ENCODE measurements at places on chromosomes 12 and 14. TPM values are rescaled to one million over a fixed set of nuclear protein-coding genes. Genes with fewer than 3 reads are reported as not detected.

The LACRT gene
- total RNA-seq: not detected

The DACT1 gene
- total RNA-seq: 0.42 TPM

The B4GALNT1 gene
- 51.6 TPM for total RNA-seq

The RBP5 gene
- not detected for total RNA-seq

The C2CD5 gene
- 14.1 TPM for total RNA-seq

The SLCO1C1 gene
- not detected for total RNA-seq

The NDRG2 gene
- 3.6 TPM for total RNA-seq

The COPS7A gene
- 53.9 TPM for total RNA-seq

The PTPRO gene
- not detected for total RNA-seq

The COL2A1 gene
- total RNA-seq: not detected

The CEP128 gene
- total RNA-seq: 6.8 TPM

The GPRC5D gene
- not detected for total RNA-seq

The MTRFR gene
- 12.9 TPM for total RNA-seq

The KLRK1 gene
- total RNA-seq: not detected

The RFC5 gene
- 37.0 TPM for total RNA-seq

The NXPH4 gene
- total RNA-seq: 2.7 TPM

The SLC17A8 gene
- total RNA-seq: not detected

The SYT1 gene
- total RNA-seq: 6.2 TPM

The KIF21A gene
- total RNA-seq: 20.9 TPM

The CISTR gene
- total RNA-seq: not detected

The DAO gene
- not detected for total RNA-seq

The C1R gene
- 27.4 TPM for total RNA-seq

The DLGAP5 gene
- total RNA-seq: 33.1 TPM

The TRHDE gene
- total RNA-seq: not detected

The TAS2R19 gene
- total RNA-seq: not detected

The SSPN gene
- 0.34 TPM for total RNA-seq

The SLC39A2 gene
- total RNA-seq: not detected

The SDSL gene
- 22.3 TPM for total RNA-seq

The PARPBP gene
- 22.2 TPM for total RNA-seq

The CD163 gene
- total RNA-seq: not detected

The BMAL2 gene
- 13.0 TPM for total RNA-seq

The GYS2 gene
- 0.05 TPM for total RNA-seq

The OR4K5 gene
- not detected for total RNA-seq

The PELI2 gene
- 1.0 TPM for total RNA-seq

The GPR135 gene
- total RNA-seq: 0.70 TPM

The AQP5 gene
- not detected for total RNA-seq

The MANSC1 gene
- total RNA-seq: 4.3 TPM

The PROX2 gene
- total RNA-seq: not detected

The KRT86 gene
- total RNA-seq: 47.1 TPM

The KCNJ8 gene
- 0.18 TPM for total RNA-seq

The SRGAP1 gene
- 9.0 TPM for total RNA-seq

The FAM90A1 gene
- total RNA-seq: 0.10 TPM

The APOLD1 gene
- total RNA-seq: 0.16 TPM

The ARHGAP9 gene
- total RNA-seq: 0.99 TPM

The POTEG gene
- total RNA-seq: not detected

The NTN4 gene
- total RNA-seq: 50.9 TPM
